Esophagus squamous epithelium (tissue), 5 donors: ENCODE measurements at places on chromosomes 5 and 9. TPM values are rescaled to one million over a fixed set of nuclear protein-coding genes. Genes with fewer than 3 reads are reported as not detected.

DNA sequence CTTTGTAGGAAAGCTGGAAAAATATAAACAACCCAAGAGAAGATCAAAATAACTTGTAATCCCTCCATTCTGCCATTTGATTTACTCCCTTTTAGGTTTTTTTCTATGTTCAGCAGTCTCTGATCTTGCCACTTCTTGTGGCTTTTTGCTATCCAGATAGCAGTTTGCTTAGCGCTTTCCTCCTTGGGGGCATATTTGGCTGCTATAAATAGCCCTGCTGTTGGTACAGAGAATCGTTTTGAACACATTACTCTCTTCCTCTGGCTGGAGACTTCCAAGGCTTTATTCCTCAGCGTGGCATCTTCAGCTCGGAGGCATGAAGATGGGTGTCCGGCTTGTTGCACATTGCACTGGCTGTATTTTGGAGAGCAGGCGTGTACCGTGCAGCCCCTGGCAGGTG, 38.6 kb downstream of the HMCN2 start:
- no peak for DNase-seq

Gene SPAG8
- not detected for total RNA-seq

DNA sequence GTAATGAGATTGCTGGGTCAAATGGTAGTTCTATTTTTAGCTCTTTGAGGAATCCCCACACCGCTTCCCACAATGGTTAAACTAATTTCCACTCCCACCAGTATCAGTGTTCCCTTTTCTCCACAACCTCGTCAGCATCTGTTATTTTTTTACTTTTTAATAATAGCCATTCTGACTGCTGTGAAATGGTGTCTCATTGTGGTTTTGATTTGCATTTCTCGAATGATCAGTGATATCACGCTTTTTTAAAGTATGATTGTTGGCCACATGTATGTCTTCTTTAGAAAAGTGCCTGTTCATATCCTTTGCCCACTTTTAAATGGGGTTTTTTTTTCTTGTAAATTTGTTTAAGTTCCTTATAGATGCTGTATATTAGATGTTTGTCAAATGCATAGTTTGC, 73.5 kb downstream of the MTAP start:
- no peak for DNase-seq

Gene RXRA
- 51.7 TPM for total RNA-seq

- DNase-seq = no peak
These were observed 55.6 kb upstream of the KCNIP1 start for GRCh38 chr5:170448221-170448620.

Gene FGD3
- 4.8 TPM for total RNA-seq
